ENCODE measurements at places on chromosomes 12 and 14. TPM values are rescaled to one million over a fixed set of nuclear protein-coding genes. Genes with fewer than 3 reads are reported as not detected.

DNA sequence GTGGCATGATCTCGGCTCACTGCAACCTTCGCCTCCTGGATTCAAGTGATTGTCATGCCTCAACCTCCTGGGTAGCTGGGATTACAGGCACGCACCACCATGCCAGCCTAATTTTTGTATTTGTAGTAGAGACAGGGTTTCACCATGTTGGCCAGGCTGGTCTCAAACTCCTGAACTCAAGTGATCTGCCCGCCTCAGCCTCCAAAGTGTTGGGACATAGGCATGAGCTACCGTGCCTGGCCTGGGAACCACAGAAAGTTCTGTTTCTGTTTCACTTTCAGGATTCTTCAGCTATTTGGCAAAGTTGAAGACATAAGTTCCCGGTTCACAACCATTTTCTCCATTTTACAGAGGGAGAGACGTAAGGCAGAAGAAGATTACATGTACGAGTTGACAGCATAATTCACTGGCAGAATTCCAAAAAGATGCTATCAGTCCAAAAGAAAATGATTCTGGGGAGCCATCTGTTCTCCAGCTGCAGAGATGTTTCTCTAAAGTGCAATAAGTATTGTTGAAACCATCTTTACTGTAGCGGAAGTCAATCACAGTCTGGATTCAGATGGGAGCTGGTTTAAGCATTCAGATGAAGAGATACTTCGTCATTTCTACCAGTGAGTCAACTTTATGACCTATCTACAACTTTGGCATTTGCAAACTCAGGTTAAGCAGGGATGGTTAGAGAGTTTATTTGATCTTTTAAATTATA, 8.1 kb upstream of the RNF34 start:
- H3K27ac ChIP-seq: peak overlapping the region; percentile 14
- peak; percentile 63 for DNase-seq
- peaks cover 17% of the 10 kb centered on the region for H3K4me1 ChIP-seq
- no peaks in the 10 kb centered on the region for H3K27me3 ChIP-seq

The SLC6A15 gene
- not detected for total RNA-seq

GRCh38 chr12:30719060-30719459, 23.4 kb upstream of the IPO8 start:
- no peaks in the 10 kb centered on the region for H3K27me3 ChIP-seq
- no peak overlapping the region for H3K27ac ChIP-seq
- no peak for DNase-seq
- H3K4me3 ChIP-seq: no peak overlapping the region
- H3K36me3 ChIP-seq: peaks cover 2% of the 10 kb centered on the region

The CDCA3 gene
- 103 TPM for total RNA-seq

DNA sequence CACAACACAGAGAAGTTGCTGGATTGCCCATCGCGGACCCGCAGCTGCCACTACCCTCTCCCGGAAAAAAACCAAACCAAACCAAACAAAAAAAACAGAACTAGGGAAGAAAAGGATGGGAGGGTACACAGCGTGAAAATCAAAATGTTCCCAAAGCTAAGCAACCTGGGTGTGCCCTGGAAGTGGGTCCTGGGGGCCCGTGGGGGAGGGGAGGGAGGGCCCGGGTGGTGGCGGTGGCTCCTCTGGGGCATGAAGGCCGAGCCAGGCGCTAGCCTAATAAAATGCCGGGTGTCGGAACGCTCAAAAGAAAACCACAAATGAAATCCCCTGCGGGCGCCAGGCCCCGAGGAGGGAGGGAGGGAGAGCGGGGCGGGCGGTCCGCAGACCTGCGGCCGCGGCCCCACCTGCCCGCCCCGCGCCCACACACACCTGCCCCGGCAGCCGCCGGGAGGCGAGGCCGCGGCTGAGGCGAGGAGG, 787 bp downstream of the HECTD4 start:
- peaks cover 3% of the 10 kb centered on the region for H3K36me3 ChIP-seq
- peak; percentile 46 for DNase-seq
- no peaks in the 10 kb centered on the region for H3K27me3 ChIP-seq
- H3K27ac ChIP-seq: peak overlapping the region; percentile 92
- H3K4me3 ChIP-seq: peak overlapping the region; percentile 97
- peaks cover 22% of the 10 kb centered on the region for H3K4me1 ChIP-seq

DNA sequence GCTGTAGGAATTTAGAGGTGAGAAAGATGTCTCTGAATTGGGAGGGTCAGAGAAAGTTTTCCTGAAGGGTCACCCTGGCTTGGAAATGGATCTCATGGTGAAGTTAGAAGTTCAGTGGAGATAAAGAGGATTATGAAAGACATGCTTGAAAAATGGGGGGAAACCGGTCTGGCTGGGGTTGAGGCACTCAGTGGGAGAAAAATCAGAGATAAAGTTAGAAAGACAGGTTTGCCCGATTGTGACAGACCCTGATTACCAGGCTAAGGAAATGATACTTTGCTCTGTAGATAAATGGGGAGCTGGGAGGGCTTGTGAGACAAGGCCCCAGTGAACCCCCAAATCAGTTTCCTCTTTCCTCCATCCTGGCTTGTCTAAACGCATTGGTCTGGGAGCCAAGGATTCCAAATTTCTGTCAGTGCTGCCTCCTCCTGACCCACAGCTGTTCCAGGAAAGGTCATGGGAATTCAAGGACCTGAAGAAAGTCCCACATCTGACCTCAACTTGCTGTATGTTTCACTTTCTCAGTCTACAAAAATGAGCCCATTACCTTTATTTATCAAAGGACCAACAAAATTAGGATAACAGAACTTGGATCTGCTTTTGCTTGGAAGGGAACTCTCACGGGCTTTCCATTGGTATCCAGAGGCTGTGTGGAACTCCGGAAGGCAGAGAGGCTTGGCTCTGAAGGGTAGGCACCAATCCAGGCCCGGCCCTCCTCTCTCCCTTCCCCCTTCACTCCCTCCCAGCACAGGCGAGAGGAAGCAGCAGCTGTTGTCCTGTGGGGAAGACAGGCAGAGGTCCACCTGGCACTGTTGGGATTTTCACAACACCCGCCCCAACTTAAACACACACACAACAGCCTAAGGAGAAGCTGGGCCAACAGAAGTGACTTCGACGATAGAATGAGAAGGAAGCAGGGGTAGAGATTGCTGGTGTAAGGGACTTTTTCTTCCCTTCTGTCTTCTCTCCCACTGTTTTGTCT, 3.4 kb upstream of the RNASE7 start:
- peaks cover 18% of the 10 kb centered on the region for H3K27me3 ChIP-seq
- no peak overlapping the region for H3K27ac ChIP-seq
- no peak for DNase-seq
- no peaks in the 10 kb centered on the region for H3K4me1 ChIP-seq
- no peaks in the 10 kb centered on the region for H3K36me3 ChIP-seq

DNA sequence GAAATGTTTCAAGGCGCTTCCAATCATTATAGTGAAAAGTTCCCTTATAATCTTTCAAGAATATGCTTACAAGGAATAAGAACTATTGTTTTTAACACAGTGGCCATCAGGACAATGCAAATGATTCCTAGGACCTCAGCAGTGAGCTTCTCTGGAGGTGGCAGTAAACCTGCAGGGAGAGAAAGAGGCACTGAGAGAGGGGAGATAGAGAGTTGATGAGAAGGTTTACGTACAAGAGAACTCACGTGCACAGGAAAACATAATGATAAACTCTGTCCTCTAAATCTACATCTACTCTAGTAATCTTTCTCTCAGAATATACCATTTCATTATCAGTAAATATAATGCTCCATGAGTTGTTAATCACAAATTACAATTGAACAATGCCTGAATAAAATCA, 715 bp downstream of the KLRC4 start:
- peaks cover 32% of the 10 kb centered on the region for H3K36me3 ChIP-seq
- H3K27me3 ChIP-seq: no peaks in the 10 kb centered on the region
- DNase-seq: no peak
- H3K4me3 ChIP-seq: peak overlapping the region; percentile 77

The E2F7 gene
- total RNA-seq: 23.8 TPM

The DIO3 gene
- total RNA-seq: not detected

- peak overlapping the region; percentile 6 for H3K4me3 ChIP-seq
- peaks cover 30% of the 10 kb centered on the region for H3K36me3 ChIP-seq
- DNase-seq: no peak
- H3K27me3 ChIP-seq: no peaks in the 10 kb centered on the region
- H3K27ac ChIP-seq: no peak overlapping the region
These were observed 3.4 kb downstream of the PNMA1 start for GRCh38 chr14:73710737-73711136.

GRCh38 chr12:111699-112493, 45.3 kb downstream of the IQSEC3 start:
- peaks cover 10% of the 10 kb centered on the region for H3K4me1 ChIP-seq
- H3K4me3 ChIP-seq: no peak overlapping the region
- H3K36me3 ChIP-seq: no peaks in the 10 kb centered on the region

GRCh38 chr12:100163416-100164152, 20.9 kb upstream of the BLTP3B start:
- peaks cover 15% of the 10 kb centered on the region for H3K4me1 ChIP-seq
- H3K36me3 ChIP-seq: peaks cover 4% of the 10 kb centered on the region
- DNase-seq: peak; percentile 83
- H3K27ac ChIP-seq: peak overlapping the region; percentile 34
- no peaks in the 10 kb centered on the region for H3K27me3 ChIP-seq
- H3K4me3 ChIP-seq: peak overlapping the region; percentile 65

DNA sequence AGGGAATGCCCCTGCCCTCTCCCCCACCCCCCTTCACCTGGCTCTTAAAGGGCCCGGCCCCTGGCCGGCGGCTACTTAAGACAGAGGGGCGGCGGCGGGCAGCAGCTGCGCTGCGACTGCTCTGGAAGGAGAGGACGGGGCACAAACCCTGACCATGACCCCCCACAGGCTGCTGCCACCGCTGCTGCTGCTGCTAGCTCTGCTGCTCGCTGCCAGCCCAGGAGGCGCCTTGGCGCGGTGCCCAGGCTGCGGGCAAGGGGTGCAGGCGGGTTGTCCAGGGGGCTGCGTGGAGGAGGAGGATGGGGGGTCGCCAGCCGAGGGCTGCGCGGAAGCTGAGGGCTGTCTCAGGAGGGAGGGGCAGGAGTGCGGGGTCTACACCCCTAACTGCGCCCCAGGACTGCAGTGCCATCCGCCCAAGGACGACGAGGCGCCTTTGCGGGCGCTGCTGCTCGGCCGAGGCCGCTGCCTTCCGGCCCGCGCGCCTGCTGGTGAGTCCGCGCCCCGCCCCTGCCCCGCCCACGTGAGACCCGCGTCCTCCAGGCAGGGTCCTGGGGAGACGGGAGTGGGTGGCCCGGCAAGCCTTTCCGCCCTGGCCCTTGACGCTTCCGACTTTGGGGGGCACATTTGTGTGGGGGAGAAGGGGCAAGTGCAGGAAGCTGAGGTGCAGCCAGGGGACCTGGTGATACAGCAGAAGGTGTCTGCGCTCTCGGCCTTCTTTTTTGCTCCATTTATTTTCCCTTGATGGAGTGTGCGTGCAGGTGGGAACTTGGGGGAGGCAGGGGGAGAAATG, at the start of gene IGFBP6:
TSS of gene IGFBP6 (plus strand) at position 104 of the 790 bp plus-strand sequence. CDS start at position 155, 51 bp downstream.
- H3K27ac ChIP-seq: peak within 1 kb of the TSS; percentile 91
- DNase-seq: peak; percentile 74
- peak within 1 kb of the TSS; percentile 75 for H3K4me3 ChIP-seq
- no peaks in the 10 kb centered on the region for H3K36me3 ChIP-seq
- peaks cover 8% of the 10 kb centered on the region for H3K27me3 ChIP-seq

GRCh38 chr12:93778306-93778705, 101.1 kb downstream of the CRADD start:
- DNase-seq: no peak
- peaks cover 13% of the 10 kb centered on the region for H3K4me1 ChIP-seq
- no peak overlapping the region for H3K27ac ChIP-seq
- no peak overlapping the region for H3K4me3 ChIP-seq
- H3K27me3 ChIP-seq: no peaks in the 10 kb centered on the region

DNA sequence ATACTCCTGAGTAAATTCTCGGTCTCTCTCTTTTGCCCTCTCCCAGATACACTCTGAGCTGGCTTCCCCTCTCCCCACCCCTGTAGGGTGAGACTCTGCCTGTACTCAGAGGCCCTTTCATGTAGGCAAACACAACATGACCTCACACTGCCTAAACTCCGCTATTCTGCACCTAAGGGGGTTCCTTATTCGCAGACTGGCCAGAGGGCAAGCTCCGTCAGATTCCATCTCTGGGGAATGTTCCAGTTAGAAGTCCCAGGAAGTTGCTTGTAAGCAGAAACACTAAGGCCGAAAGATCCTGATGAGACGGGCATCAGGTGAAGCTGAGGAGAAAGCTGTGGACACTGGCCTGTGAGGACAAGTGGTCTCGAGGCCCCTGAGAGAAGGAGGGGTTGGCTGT, 165.9 kb downstream of the KTN1 start:
- no peaks in the 10 kb centered on the region for H3K4me1 ChIP-seq
- DNase-seq: no peak
- no peak overlapping the region for H3K4me3 ChIP-seq
- no peak overlapping the region for H3K27ac ChIP-seq

- no peak overlapping the region for H3K4me3 ChIP-seq
- peak; percentile 67 for DNase-seq
- no peaks in the 10 kb centered on the region for H3K27me3 ChIP-seq
- H3K36me3 ChIP-seq: peaks cover 25% of the 10 kb centered on the region
- H3K27ac ChIP-seq: peak overlapping the region; percentile 69
These were observed 223.3 kb downstream of the CHST11 start for GRCh38 chr12:104680070-104680469.

- DNase-seq: no peak
- H3K4me1 ChIP-seq: no peaks in the 10 kb centered on the region
- no peak overlapping the region for H3K27ac ChIP-seq
- H3K4me3 ChIP-seq: no peak overlapping the region
These were observed 679.0 kb downstream of the AACS start for GRCh38 chr12:125744201-125744600.

DNA sequence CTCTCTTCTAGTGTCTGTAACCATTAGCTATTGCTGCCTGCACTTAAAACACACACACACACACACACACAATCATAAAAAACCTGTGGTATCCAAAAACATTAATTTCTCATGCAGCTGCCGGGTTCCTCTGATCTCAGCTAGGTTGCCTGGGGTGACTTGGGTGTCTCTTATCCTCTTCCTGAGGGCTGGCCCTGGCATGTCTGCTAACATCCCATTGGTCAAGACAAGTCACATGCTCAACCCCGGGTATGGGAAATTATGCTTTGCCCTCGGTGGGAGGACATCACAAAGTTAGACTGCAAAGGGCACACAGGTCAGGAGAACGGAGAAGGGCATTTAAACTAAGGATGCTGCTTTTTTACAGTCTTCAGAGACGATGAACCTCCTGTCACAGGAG, 55.7 kb downstream of the TRPV4 start:
- peak overlapping the region; percentile 48 for H3K27ac ChIP-seq
- H3K4me3 ChIP-seq: peak overlapping the region; percentile 60
- peaks cover 16% of the 10 kb centered on the region for H3K4me1 ChIP-seq
- no peaks in the 10 kb centered on the region for H3K36me3 ChIP-seq
- no peaks in the 10 kb centered on the region for H3K27me3 ChIP-seq

- DNase-seq: no peak
- H3K4me1 ChIP-seq: peaks cover 51% of the 10 kb centered on the region
These were observed 4.6 kb downstream of the BCL11B start for GRCh38 chr14:99267381-99267780.

Measured in activated CD8-positive, alpha-beta T cell treated with anti-CD3 and anti-CD28 coated beads, Interleukin-2, amount 10 ng/mL, durations not matched to agents 7 days and 5 days (primary cell).